ENCODE measurements at places on chromosomes 12 and 14.

DNA sequence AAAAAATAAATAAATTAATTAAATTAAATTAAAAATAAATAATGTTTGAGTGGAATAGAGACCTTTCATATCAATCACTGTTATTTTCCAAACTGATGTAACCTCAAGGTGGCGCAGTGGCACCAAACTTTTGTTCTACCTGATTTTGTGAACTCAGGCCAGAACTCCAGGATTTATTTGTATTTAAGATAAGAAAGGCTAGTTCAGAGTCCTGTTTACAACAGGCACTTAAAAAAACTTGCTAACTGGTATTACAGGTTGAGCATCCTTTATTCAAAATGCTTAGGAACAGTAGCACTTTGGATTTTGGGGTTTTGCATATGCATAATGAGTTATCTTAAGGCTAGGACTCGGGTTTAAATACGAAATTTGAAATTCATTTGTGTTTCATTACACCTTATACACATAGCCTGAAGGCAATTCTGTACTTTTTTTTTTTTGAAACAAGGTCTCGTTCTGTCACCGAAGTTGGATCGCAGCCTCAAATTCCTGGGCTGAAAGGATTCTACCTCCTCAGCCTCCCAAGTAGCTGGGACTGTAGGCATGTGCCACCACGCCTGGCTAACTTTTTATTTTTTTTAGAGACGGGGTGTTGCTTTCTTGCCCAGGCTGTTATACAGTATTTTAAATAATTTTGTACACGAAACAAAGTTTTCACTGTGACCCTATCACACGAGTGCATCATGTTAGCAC is 32.4 kb downstream of the YY1 start:
- no peak for DNase-seq

DNA sequence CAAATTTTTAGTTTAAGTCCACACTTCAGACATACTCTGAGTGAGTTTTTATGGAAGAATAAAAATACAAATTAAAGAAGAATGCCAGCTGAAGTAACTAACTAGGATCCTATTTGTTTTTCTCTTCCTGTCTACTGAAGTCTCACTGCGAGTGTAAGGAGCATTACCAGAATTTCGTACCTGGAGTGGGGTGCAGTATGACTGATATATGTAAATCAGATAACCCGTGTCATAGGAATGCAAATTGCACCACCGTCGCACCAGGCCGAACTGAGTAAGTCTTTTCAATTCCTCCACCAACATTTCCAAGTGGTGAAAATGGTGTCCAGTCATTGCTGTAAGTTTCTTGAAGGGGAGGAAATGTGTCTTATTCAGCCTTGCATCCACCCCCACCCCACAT is 52.9 kb downstream of the STAB2 start:
- no peak for DNase-seq

GRCh38 chr12:49294086-49294803 is 702 bp upstream of the PRPH start:
- DNase-seq: no peak

DNA sequence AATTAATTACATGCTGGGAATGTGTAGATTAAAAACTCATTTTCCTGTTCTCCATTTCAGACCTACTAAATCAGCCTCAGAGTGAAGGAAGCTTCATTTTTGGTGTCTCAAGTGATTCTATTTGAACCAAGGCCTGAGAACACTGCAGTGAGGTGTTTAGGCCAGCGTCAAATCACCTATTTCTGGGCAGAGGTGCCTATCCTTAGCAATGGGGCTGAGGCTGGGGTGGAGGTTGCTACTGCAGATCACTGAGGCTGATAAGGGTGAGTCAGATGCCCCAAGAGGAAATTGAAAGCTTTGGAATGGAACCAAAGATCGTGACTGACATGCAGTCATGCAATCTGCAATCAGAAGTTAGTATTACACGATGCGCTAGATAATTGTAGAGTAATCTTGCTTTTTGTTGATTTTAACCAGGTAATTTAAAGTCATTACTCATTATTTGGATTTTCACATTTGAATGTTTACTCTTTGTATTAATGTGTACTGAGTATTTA is 4.4 kb downstream of the TXNRD1 start:
- no peak for DNase-seq

GRCh38 chr14:97977651-97978261 is 1180.6 kb downstream of the VRK1 start:
- peak; percentile 88 for DNase-seq

DNA sequence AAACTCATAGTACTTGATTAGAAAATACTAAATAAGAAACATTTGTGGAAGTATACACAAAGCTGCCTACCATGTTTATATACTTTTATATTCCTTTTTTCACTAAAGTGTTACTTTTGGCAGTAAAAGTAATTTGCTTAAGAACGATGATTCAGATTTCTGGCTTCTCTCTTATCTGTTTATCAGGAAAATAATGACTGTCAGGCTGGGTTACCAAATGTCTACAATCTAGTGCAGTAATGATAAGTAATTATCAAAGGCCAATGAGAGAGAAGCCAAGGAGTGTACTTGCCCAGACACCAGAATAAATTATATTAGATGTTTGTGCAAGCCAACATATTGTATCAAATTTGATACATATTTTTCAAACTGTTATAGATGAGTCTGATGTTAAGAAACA is 113.4 kb downstream of the RALGAPA1 start:
- no peak for DNase-seq

DNA sequence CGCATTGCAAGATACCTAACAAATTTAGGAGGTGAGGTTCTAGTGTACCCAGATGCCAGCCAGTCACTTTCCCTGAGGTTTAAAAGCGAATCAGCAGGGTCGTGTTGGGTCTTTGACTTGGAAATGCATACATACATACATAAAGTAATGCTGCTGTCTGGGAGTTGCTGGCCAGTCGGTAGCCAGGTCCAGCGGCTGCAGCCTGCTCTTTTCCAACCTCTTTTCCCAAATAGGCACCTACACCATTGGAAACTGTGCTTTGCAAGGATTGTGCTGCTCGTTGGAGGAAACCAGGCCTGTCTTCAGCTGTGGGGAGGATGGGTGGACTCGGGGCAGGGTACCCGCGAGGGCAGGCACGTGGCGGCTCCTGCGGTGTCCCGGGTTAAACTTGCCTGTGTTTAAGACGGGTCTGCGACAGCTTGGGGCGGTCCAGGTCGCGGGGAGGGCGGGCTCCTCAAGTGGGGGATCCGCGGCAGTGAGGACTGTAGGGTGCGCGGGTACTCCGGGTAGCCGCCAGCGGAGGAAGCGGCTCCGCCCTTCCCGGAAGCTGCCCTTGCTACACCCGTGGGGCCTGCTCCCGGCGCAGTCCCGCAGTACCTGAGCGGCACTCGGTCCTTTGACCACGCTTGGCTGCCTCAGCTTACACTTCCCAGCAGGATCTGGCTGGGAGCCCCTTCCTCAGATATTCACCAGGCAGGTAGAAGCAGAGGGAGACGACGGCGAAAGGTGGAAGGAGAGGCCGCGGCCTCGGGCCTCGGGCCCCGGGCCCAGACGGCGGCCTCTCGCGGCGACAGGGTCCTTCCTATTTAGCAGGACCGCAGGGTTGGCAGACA is 2.7 kb downstream of the TTC6 start:
- DNase-seq: no peak

DNA sequence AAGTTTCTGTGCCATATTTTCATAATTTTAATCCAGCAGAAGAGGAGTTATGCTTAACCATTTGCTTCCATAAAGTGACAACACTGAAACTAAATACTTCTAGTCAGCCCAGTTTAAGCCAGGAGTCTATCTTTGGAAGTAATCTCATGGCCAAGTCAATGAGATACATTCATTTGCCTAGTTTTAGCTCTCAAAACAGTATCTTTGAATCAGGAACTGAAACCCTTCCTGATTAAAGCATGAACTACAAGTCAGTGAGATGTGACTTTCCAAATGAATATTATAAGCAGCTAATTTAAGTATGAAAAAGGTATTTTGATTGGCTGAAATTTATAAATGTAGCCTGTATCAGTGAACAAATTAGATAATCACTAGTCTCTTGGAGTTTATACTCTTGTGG is 491.5 kb downstream of the SLC6A15 start:
- no peak for DNase-seq

DNA sequence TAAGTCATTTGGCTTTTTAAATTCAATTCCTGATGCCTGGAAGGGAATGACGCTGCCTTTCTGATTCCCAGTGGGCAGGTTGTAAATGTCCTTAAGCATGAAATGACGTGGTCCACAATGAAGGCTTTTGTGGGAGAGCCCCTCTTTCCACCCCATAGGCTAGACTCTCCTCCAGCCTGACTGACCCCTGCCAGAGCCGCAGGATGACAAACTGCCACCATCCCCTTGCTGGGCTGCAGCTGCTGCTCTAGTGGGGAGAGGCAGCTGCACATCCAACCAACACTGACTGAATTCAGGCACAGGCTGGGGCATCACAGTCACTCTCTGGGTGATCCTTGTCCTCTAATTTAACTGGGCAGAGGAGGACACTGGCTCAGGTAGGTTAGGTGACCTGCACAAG is 6.3 kb downstream of the TSPAN11 start:
- no peak for DNase-seq

DNA sequence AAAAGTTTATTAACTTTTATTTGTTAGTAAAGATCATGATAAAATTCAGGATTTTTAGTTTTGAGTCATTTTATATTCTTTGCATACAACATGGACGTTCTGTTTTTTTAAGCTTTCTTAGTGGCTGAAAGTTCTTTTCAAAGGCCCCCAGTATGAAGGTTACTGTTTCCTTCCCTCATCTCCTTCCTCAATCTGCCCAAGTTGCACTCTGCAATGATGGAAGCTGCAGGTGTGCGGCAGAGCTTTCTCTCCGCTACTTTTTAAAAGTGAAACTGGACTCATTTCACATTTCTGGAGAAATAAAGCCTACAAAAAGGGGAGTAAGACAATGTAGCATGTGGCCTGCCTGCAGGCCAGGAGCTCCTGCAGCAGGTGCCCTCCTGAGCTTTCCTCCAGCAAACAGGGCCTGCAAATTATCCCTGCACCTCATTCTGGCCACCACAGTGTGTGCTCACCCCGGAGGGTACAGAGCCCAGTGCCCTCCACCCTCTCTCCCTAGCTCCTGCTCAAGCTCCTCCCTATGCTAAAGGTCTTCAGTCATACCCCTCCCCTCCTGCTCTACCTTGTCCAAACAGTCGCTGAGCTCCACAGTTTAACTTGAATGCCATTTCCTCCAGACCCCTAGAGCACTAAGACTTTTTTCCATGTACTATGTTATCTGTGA is 78.9 kb downstream of the SETD3 start:
- DNase-seq: no peak

DNA sequence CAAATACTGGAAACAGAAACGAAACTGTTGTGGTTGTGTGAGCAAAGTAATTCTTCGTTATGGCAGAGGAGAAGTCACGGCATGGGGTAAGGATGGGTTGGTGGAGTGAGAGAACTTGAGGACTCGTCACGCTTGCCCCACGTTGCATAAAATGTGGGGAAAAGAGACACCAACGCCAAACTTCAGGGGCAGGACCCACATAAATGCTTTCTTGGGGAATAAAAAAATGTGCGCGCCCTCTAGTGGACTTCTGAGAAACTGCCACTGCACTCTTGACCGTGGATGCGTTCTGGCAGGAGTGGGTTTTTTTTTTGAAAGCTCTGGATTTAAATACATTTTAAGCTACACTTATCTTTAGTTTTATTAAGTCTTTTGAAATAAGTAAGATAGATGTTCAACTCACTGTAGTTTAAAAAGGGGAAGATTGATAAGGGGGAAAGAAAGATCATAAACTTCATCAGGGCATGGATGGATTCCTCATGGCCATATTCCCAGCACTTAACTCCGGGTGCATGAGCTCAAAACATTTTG is 4.1 kb upstream of the IGF1 start:
- peak; percentile 45 for DNase-seq

DNA sequence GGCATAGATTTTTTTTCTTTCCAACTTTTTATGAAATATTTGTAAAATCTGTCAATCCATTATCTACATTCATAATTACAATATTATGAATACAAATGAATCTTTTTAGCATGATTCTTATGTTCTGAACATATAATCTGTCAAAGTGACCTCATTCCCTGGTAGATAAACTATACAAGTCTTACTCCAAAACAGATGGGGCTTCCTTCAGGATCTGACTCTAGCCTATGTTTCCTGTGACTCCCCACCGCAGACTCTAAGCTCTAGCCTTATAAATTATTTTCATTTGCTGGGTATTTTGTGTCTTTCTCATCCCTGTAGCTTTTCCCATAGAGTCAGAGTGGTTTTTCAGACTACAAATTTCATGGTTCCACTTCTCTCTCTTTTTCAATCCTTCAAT is 202.1 kb upstream of the KITLG start:
- DNase-seq: no peak

- no peak for DNase-seq
Observed at GRCh38 chr12:62516927-62517326, 50.3 kb downstream of the MON2 start.

DNA sequence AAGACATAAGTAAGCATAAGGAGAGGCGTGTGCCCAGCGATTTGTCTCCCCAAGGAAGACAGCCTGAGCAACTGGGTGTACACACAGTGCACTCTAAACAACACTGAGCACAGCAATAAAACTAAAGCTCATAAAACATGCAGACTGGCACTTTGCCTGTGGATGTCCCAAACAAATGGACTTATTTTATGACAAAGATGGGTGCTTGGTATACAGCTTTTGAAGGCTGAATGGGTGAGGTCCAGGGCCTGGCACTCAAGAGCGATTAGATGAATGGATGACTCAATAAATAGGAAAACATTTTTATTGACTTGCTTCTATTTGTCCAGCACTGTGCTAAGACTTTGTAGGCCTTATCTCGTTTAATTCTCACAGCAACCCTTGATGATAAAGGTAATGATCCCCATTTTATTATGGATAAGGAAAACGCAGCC is 28.5 kb downstream of the LGMN start:
- no peak for DNase-seq

DNA sequence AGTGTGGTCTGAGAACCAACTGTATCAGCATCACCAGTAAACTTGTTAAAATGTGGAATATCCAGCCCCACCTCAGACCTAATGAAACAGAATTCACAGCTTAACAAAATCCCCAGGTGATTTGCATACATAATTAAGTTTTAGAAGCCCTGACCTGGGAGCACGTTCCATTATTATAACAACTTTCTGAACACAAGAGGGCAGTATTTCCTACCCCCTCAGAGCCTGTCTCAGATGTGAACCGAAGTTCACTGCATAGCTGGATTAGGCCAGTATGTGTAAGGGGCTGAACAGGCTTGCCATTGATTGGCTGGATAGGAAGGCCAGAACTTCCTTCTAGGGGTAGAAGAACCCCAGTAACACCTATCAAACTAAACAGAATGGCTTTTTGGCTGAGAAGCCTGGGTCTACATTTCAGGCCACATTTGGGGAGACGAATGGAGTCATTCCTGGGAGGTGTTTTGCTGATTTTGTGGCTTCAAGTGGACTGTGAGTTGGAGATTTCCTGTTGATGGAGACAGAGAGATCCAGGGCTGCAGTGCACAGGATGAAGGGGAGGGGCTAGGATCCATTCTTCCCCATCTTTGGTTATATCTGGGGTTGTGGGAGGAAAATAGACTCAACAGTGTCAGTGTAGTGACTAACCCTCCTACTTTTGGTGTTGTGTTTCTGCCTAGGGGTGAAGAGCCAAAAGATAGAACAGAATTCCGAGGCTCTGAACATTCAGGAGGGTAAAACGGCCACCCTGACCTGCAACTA is 94.7 kb upstream of the OR4E1 start:
- DNase-seq: no peak
